ENCODE measurements at places on chromosomes 12 and 14.

GRCh38 chr14:73452341-73453186 lies 5.8 kb downstream of the NUMB start:
- no peak for DNase-seq

DNA sequence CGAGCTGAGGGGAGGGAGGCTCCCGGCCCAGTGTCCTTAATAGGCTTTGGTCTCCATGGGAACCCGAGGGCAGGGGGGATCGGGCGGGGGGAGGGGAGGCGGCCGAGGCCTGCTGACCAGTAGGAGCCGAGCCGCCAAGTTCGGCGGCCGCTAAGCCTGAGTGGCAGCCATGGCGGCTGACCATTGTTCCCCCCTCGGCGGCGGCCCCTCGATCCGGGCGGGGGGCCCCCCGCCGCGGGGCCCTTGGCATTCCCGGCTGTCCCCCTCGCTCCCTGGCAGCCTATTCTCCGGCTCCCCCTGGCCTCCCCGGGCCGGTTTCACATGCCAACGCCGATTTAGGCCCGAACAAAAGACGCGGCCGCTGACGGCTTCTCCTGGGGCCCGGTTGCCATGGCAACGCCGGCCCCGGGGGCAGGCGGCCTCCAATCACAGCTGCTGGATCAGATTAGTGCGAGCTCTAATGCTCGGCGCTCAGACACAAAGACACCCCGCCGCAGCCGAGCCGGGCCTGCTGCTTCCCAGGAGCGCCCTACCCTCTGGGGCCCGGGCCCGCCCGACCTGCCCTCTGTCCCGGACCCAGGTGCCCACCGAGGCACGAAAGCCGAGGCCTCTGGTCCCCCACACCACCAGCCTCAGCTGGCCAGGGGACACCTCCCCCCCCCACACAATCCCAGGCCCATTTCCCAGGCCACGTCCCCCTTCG lies 7.3 kb downstream of the MSI1 start:
- DNase-seq, result no peak

GRCh38 chr12:58487678-58488161 lies 432.6 kb downstream of the LRIG3 start:
- no peak for DNase-seq

- no peak for DNase-seq
Observed at GRCh38 chr14:90627478-90627877, 188.8 kb downstream of the TTC7B start.

All from memory B cell (primary cell).